Endothelial cell (in vitro differentiated cells): ENCODE measurements at places on chromosomes 11 and 22. TPM values are rescaled to one million over a fixed set of nuclear protein-coding genes. Genes with fewer than 3 reads are reported as not detected.

DNA sequence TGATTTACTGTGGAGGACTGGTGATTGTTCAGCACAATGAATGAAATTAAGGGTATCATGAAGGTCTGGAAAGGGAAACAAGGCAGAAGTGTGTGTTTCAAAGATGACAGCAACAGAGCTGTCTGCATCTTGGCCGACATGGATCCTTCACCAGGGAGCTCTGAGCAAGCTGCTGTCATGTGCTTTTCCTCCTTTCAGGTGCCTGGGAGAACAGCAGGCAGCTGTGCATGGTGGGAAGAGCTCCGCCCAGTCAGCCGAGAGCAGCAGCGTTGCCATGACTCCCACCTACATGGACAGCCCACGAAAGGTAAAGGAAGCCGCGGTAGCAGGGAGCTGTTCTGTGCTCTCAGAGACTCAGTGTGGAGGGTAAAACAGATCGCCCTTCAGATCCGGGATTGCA is 87.1 kb upstream of the YWHAH start:
- peak; percentile 41 for DNase-seq

GRCh38 chr11:65892661-65893317 is 2.3 kb downstream of the CCDC85B start:
- no peak for DNase-seq

- no peak for DNase-seq
Measured at GRCh38 chr22:36211237-36211861, 9.7 kb upstream of the APOL4 start.

DNA sequence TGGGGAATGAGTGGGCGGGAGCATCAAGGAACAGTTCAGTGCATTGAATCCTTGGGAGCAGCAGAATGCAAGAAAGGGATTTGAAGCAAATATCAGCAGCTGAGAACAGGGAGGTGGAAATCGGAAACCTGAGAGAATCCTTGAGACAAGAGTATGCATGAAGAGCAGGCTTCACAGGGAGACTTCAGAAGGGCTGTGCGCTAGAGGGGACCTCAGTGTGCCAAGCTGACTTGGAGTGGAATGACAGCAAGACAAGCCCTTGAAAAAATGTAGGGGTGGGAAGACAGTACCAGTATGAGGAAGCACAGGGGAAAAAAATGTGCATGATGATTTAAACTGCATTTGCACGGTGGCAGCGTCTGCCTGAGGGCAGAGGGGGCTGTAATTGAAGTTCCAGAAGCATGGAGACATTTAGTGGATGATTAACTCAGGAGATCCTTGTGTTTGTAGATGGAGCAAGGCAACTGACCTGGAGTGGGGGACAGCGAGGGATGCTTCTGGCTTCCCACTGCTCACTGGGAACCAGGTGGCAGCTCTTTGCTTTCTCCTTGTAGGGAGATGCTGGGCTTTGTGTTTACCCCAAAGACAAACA is 204.9 kb upstream of the PLET1 start:
- no peak for DNase-seq

DNA sequence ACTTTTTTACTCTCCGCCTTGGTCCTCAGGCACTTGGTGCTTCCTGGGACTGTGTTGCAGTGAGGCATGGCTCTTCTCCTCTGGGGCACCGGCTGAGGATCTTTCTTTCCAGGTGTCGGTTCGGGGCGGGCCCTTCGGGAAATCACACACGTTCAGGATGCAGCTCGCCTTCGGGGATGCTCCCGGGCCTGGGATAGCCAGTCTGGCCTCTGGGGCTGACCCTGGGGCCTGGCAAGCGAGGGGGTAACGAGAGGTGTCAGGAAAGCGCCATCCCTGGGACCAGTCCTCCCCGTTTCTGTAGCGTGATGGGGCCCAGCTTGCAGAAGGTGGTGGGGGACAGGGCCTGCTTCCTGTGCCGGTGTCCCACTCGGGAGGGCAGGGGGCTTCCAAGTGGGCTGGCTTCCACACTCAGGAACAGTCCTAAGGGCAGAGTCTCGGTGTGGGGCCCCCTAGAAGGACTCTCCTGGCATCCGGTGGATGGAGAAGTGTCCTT is 53.6 kb downstream of the LRP5 start:
- DNase-seq, result no peak

GRCh38 chr11:63710476-63711217 is 29.3 kb downstream of the RTN3 start:
- DNase-seq, result no peak

DNA sequence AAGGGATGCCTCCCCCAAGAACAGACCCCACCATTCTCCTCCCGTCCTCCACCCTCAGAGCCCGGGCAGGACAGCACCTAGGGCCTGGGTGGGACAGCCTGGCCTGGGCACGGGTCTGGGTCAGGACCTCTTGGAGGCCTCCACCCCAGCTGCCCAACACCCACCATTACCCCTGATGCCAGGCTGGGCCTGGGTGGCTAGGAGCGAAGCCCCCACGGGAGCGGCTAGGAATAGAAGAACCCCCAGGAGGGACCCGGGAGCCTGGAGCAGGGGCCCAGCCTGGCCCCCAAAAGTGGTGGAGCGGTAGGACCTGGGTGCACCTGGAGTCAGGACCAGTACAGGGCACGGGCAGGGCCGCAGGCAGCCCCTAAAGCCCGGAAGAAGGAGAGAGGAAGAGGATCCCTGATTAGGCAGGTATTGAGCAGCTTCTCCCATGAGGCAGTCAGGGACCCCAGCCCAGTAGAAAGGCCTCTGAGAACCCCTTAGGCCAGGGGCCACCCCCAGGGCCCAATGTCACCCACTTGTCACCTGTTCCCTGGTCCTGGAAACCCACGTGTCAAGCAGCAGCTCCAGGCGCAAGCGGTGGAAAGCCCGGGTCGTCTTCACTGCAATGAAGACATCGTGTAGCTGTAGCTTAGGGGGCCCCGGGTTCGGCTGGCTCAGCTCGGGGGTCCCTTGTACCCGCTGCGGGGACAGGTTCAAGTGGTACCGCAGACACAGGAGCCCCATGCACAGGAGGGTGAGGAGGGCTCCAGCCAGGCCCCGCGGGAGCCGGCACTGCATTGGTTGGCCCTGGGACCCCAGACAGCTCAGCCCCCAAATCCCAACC is 575 bp downstream of the MFNG start:
- DNase-seq, result no peak

GRCh38 chr22:44192098-44192815 is 11.5 kb downstream of the PARVG start:
- no peak for DNase-seq

DNA sequence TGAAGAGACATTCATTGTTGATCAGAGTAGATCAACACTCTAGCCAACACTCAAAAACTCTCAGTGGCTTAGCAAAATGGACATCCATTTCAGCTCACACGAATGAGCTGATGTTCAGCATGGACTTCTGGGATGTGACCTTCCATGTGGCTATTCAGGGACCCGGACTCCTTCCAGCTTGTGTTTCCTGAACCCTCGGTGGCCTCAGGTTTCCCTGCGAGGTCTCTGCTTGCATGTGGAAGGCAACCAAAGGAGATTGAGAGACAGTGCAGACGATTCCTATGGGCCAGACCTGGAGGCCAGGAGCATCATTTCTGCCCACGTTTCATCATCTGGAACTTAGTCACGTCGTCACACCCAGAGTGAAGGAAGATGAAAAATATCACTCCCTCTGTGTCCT is 1137.4 kb downstream of the TBC1D22A start:
- no peak for DNase-seq

- DNase-seq, result no peak
Measured at GRCh38 chr11:105781807-105782206, 171.9 kb downstream of the GRIA4 start.

DNA sequence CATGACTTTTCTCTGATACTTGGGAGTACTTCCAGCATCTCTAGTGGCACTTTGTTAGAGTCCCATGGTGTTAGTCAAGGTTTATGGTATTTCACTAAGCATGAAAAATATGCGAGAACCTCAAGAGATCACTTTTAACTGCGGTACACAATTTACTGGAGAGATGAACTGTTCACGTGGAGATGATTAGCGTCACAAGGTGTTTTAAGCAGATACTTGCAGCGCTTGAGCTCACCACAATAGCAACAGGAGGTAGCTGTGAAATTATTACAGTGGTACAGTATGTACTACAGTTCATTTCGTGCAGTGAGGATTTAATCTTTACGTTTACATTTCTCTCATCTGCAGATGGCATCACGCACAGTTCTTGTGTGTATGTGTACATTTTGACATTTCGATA is 4.5 kb downstream of the PARVA start:
- no peak for DNase-seq

GRCh38 chr11:132361011-132361550 is 990.7 kb downstream of the NTM start:
- no peak for DNase-seq

- no peak for DNase-seq
Measured at GRCh38 chr11:114562166-114562916, 2.7 kb upstream of the NXPE1 start.

DNA sequence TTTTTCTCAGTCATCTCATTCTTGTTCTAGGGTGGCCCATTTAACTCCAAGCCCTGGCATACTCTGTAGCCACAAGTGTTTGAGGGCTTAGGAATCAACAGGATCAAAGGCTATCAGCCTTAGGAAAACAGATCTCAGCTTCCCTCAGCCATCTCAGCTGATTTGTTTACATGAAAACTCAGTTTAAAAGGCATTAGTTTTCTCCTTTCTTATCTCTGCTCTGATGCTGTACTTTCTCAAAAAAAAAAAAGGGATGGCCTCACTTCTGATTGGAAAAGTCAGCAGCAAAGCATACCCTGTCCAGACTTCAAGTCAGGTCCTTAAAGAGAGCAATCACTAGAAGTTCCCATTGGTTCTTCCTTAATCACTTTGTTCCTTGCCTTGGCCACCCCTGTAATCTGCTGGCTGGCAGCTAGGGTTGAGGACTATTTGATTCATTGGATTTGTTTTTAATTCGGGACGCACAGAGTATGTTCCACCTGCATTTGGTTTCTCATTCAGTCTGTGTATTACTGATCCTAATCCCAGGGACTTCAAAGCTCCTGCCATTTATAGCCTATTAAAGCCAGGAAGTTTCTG is 102.8 kb downstream of the EXT2 start:
- DNase-seq, result no peak

DNA sequence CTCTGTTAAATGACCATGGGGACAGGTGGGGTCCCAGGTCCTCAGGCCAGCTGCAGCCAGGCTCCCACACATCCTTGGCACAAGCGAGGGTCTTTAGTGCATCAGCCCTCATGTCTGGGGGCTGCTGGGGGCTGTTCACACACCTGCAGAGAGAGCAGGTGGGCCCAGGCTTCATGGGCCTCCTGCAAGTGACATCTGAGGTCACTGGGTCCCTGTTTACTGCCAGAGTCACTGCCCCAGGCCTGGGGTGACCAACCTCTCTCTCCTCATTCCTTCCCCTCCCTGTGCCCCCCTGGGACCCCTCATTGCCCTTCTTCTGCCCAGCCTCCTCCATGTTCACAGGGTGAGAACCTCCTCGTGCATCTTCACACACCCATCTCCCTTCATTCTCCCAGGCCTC is 92.4 kb downstream of the RTL6 start:
- DNase-seq, result no peak

GRCh38 chr22:34960005-34960404 is 106.0 kb upstream of the ISX start:
- DNase-seq, result no peak

DNA sequence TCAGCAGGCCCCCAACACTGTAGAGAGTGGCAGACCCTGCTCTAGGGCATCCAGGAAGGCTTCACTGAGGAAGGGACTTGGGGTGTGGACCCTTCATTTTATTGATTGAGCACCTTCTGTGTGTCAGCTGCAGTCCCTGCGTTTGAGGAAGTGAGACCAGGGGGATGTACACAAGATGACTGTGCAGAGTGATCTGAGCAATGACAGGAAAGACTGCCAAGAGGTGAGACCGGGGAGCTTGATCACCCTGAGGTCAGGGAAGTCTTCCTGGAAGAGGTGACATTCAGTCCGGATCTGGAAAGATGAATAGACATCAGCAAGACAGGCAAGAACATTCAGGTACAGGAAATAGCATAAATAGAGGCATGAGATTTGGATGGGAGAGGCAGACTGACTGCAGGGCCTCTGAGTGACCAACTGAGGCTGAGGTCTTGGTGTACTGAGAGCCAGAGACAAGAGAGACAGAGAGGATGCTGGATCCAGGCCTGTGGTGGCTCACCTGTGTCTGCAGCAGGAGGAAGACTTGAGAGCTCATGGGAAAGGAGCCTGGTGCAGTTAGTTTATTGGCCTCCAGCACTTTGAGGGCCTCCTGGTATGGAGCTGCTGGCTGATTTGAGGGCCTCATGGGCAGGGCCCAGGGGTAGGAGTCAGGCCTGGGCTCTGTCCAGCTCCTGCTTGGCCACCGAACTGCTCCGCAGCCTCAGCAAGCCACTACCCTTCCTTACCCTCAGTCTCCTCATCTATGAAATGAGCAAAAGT is 5.2 kb downstream of the DGAT2 start:
- DNase-seq, result no peak

- DNase-seq, result peak; percentile 64
Measured at GRCh38 chr11:13955971-13956421, 6.5 kb upstream of the SPON1 start.

DNA sequence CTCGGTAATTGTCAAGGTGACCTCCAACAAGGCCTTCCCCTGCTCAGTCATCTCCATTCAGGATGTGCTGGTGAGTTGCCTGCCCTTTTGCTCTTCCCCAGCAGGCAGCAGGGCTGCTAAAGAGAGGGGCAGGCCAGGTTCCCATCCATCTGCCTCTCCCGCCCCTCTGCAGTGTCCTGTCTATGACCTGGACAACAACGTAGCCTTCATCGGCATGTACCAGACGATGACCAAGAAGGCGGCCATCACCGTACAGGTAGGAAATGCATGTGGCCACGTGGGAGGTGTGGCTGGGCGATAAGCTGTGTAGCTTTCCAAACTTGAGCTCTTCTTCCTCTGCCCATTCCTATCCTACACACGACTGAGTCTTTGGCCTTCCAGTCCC is 4.0 kb downstream of the SIDT2 start:
- DNase-seq, result no peak

DNA sequence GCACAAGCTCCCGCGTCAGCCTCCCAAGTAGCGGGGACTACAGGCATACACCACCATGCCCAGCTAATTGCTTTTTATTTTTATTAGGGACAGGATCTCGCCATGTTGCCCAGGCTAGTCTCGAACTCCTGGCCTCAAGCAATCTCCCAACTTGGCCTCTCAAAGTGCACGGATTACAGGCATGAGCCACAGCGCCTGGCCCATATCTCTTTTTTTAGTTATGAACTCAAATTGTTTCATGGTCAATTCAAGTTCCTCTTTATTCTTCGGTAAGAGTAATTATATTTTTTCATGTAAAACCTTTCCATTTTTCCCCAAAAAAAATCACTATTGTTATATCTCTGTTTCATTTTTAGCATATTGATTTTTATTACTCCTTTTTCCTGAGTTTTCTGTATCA is 25.5 kb downstream of the FCHSD2 start:
- no peak for DNase-seq

GRCh38 chr11:68371171-68372041 is 59.0 kb downstream of the LRP5 start:
- DNase-seq, result no peak

GRCh38 chr22:28949788-28950187 is 66.4 kb downstream of the ZNRF3 start:
- DNase-seq, result no peak

The DUSP8 gene
- 2.2 TPM for total RNA-seq

The FAM83F gene
- 3.5 TPM for total RNA-seq

The ZBED4 gene
- 22.6 TPM for total RNA-seq

The HBE1 gene
- total RNA-seq, result not detected
